ENCODE measurements at places on chromosomes 7 and 10. TPM values are rescaled to one million over a fixed set of nuclear protein-coding genes. Genes with fewer than 3 reads are reported as not detected.

DNA sequence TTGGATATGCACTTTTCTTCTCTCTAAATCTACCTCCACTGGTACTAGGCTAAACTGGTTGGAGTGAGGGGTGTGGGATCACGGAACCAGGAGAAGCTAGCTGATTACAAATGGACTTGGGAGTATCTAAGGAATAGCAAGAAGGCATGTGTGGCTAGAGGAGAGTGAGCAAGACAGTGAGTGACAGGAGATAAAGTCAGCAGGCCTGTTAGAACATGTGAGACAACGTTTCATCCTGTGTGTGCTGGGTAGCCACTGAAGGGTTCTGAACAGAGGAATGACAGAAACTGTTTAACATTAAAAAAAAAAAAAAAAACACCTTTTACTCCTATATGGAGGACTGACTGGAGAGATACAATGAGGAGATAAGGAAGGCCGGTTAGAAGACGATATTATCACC is 51.7 kb downstream of the ZNF438 start:
- DNase-seq, result no peak

DNA sequence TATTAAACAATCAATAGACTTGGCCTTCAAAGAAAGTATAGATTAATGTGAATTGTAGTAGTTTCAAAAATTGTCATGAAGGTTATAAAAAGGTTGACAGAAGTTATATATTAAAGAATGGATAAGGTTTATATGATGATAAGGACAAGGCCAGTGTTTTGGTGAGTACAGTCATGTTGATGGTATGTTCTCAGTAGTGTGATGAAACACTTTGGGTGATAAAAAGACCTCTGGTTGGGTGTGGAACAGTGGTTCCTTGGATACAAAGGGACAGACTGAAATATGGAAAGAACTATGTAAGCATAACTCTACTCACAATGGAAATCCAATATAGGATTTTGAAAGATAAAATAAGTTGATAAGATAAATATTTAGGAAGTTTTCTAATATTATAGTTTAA is 866.3 kb downstream of the ANKRD7 start:
- DNase-seq, result peak; percentile 65

- no peak for DNase-seq
These were observed 107.8 kb downstream of the CYP26A1 start for GRCh38 chr10:93181271-93182048.

- peak; percentile 56 for DNase-seq
These were observed 71.4 kb downstream of the AHR start for GRCh38 chr7:17369691-17370426.

DNA sequence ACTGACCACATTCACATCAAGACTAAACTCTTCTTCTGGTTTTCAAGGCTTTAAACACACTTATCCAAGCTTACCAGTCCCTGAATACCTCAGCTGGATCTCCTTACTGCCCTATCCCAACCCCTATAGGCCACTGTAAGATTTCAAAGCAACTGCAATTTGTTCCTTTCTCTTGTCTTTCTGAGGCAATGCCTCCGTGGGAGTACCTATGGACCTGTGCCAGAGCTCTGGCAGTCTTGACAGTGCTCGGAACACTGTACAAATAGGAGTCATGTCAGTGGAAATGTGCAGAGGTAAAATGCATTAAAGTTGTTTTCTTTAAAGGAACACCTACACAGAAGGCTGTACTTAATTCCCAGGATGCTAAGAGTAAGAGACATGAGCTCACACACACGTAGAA is 124.7 kb downstream of the CNOT4 start:
- DNase-seq, result no peak

- DNase-seq, result no peak
These were observed 2.0 kb downstream of the NDUFB2 start for GRCh38 chr7:140698477-140698876.

DNA sequence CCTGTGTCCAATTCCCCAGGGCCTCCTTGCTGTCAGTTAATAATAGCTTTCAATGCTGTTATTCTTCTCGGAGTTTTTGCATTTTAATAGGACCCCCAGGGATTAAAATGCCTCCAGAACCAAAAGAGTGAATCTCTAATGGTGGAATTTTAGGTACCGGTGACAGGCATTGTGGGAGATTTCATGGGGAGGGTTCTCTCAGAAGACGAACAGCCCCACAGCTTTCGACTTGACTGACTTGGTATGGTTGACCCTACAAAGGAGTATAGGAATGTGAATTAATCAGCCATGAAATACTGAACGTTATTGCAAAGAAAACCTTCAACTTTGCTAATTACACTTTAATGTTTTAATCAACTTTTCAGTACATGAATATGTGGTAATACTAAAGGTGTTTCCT is 206.3 kb upstream of the FZD8 start:
- no peak for DNase-seq

GRCh38 chr7:99927536-99927935 is 1.9 kb downstream of the GJC3 start:
- DNase-seq, result no peak

GRCh38 chr10:124351481-124352220 is 67.1 kb downstream of the OAT start:
- DNase-seq, result no peak

DNA sequence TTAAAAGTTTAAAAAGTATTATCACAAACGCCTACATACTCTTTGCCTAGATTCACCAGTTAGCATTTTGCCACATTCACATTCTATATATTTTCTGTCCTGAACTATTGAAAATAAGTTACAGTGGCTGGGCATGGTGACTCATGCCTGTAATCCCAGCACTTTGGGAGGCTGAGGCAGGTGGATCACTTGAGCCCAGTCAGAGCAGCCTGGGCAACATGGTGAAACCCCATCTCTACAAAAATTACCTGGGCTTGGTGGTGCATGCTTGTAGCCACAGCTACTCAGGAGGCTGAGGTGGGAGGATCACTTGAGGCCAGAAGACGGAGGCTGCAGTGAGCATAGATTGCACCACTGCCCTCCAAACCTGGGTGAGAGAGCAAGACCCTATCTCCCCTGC is 5.3 kb downstream of the ARPC1A start:
- DNase-seq, result no peak

- no peak for DNase-seq
These were observed 229.1 kb upstream of the GRB10 start for GRCh38 chr7:51011710-51012350.

- DNase-seq, result no peak
These were observed 65.7 kb downstream of the CHST15 start for GRCh38 chr10:124027651-124028050.

GRCh38 chr10:77873536-77874380 is 52.8 kb downstream of the DLG5 start:
- DNase-seq, result peak; percentile 99

DNA sequence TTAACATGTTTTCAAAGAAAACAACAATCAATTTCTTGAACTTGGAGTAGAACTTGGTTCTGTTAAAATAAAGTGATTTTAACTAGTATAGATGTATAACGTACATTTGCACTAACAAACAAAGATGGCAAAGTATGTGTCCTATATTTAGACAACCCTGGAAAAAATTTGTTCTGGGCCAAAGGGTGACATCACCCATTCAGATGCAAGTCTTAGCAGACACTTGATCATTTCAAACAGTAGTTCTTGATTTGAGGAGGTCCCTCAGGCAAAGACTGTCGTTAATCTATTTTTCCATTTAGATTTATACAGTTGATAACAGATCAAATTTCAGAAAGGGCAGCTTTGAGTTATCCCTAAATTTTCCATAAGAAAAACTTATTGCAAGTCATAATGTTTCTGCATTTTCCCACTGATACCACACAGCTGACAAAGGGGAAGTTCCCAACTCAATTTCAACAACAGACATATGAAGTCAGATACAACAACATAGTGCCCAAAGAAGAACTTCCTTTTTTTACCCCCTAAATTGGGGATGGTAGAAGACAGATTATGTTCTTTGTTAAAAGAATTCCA is 5.2 kb downstream of the NMT2 start:
- no peak for DNase-seq

DNA sequence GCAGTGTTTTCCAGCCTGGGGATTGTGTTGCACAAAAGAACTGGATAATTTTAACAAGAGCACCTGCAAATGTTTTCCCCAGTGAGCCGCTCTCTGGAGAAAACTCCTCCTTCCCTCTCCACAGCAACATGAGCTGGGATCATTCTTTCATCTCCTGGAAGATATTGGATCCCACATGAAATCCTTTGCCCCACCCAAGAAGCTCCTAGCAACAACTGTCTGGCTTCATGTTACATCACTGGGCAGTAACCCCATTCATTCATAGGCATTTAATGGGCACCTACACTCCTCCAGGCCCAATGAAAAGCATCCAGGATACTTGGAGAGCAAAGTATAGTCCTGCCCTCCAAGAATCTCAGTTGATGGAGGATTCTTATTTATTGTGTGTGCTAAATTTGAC is 27.2 kb downstream of the LSM5 start:
- no peak for DNase-seq

DNA sequence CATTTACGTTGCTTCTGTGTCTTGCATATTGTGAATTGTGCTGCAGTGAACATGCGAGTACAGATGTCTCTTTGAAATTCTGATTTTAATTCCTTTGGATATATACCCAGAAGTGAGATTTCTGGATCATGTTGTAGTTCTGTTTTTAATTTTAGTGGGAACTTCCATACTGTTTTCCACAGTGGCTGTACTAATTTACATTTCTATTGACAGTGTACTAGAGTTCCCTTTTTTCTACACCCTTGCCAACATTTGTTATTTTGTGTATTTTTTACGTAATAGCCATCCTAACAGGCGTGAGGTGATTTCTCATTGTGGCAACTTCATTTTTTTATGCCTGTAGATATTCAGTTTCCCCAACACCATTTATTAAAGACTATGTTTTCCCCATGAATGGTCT is 144.7 kb upstream of the INHBA start:
- DNase-seq, result no peak

DNA sequence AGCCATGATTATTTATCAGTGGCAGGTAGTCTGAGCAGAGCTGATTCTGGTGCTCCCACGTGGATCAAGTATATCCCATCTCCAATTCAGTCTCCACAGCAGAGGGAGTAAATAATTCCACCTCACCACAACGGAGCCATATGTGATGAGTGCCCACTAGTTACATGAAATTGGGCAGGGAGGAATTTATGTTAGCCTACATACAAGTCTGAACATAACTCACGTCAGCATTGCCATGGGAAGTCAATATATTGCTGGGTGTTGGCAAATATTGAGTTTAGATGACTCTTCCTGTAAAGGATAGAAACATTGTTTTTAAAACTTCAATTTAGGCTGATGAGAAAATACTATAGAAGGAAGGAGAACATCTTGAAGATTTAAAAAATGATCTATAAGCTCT is 269.0 kb upstream of the BMPER start:
- DNase-seq, result no peak

GRCh38 chr10:133362846-133363245 is 5.0 kb upstream of the FUOM start:
- no peak for DNase-seq

DNA sequence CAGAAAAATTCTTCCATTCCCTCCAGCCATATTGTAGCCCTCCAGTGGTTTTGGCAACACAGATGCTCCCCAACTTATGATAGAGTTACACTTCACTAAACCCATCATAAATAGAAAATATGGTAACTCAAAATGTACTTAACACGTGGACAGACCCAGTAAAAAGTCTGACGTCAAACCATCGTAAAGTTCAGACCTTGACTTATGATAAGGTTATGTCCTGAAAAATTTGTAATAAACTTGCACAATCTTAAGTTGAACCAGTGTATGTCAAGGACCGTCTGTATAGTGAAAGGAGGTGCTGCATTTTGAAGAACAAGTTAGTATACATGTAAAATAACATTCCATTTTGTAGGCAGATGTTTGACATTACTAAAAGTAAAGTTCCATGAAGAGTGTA is 142.8 kb downstream of the NSUN6 start:
- DNase-seq, result no peak

DNA sequence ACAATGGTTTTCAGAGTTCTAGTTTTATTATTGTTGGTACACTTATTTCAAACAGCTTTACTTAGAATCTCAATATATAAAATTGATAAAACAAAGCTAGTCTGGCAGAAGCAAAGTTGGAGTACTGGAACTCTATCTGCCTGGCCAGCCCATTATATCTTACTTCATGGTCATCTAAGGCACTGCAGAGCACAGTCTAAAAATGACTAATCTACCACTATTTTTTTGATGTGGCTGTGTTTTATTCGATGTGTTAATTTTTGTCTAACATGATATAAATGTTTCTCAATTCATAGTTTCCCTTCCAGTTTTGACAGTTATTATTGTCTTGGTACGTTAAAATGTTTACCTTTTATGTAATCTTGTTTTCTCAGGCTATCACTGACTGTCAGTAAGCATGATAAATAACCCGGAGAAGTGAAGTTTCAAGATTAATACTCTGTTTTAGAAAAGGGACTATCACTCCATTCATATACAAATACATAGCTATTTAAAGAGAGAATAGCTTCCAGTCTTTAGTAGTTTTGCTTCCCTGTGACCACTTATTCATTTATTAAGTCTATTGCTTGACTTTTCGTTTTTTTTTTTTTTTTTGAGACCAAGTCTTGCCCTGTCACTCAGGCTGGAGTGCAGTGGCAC is 60.6 kb upstream of the CSTF2T start:
- DNase-seq, result no peak

DNA sequence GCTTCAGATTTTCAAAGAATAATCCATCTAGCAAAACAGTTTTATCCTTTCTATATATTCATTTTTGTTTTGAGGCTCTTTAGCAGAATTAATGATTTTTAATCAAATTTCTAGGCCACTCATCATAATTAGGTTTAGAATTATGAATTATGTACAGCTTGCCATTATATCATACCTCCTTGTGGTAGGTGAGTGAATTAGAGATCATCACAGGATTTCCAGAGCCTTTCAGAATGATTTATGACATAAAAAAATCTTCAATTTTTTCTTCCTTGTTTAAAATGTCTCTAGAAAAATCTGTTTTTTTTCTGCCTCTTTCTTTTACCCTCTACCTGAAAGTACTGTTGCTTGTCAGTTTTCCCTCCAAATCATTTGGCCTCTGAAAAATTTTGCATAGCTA is 433.3 kb downstream of the LRMDA start:
- DNase-seq, result no peak

GRCh38 chr10:87771871-87772500 is 46.0 kb downstream of the ATAD1 start:
- DNase-seq, result peak; percentile 35

The NOD1 gene
- total RNA-seq, result 3.8 TPM

The CUX1 gene
- total RNA-seq, result 12.9 TPM

The SPDYE16 gene
- not detected for total RNA-seq

The CLCN1 gene
- total RNA-seq, result not detected

The HOXA10 gene
- total RNA-seq, result 29.3 TPM

The WNT8B gene
- not detected for total RNA-seq

Data from HT1080 (cell line).